ENCODE measurements at places on chromosomes 7 and 10. TPM values are rescaled to one million over a fixed set of nuclear protein-coding genes. Genes with fewer than 3 reads are reported as not detected.

DNA sequence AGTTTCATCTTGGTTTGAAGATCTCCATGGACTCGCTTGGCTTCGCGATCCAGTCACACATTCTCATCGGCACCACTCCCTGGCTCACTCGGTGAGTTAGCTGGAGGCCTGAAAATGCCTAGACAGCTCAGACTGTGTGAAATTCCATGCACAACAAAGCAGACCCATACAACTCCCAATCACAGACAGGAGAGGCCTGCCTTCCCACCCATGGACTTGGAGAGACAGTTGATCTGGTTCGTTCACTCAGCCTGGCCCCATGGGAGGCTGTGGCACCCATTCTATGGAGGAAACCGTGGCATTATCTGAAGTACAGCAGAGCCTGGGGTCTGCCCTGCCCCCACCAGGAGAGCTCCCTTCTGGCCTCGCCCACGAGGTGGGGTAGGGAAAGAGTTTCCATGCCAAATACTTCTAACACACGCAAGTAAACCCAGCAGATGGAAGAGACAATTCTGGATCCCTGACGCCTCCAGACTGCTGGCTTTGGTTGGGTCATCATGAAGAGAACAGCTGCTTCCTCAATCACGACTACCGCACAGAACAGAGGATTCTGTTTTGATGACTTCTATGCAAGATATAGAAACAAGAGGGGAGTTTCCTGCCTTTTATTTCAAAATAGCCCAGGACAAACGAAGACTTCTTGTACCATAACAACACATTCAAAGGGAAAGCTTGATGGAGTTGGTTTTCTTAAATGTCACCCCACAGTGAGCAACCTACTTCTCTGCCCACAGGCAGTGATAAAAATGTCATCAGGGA is 15.9 kb downstream of the FAM53B start:
- no peak for DNase-seq

DNA sequence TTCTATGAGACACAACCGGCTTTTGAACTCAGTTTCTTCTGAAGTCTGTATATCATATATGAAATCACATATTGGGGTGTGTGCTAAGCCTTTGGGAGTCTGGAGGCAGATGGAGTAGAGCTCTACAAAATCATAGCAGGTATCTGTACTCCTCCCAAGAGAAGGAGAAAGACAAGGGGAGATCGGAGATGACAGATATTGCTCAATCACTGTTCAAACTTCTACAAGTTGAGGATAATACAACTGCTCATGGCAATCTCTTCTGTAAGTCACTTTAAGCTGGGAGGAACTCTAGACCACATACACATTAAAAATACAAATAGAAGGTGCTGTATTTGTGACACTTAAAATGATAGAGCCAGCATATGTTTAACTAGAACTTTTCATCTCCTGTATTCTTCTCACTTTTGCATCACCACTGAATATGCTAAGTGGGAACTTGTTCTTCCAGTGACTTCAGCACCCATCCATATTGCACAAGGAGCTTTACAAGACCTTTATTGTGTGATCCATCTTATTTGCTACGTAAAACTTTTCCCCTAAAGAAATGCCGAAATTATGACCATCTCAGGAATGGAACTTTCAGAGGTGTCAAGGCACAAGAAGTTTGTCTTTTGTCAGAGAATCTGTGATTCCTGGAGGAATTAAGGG is 381.4 kb downstream of the PHTF2 start:
- no peak for DNase-seq

GRCh38 chr7:125424721-125425120 is 495.1 kb upstream of the POT1 start:
- DNase-seq, result no peak

DNA sequence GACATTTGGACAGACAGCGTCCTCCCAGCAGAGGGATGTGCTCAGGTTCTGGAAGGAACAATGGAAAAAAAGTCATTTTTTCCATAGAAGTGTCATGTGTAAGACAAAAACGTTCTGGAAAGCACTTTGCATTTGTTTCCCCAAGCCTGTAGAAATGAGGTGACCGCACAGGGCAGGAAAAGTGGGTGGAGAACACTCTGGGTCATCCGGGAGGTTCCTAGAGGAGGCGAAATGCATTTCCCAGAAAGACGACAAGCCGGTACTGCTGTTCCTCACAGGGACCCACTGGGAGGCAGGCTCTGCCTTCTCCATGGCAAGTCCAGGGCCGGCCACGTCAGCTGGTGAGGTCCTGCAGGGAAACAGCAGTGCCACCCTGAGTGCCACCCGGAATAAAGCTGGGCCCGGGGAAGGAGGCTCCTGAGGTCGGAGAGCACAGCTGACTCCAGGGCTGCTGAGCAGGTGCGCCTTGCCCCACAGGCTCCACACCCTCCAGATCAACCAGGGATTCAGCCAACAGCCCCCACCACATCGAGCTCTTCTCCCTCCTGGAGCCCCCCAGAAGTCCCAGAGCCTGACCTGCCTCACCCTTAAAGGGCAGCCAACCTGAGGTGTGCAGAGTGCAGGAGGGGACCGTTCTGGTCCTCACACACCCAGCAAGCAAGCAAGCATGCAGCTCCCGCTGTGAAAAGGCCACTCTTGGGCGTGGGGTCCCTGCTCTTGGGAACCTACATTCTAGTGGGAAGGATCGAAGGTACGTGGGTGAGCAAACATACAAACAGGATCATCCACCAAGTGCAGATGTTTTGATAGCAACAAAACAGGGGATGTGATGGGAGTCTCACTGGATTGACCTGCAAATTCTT is 28.8 kb upstream of the INPP5A start:
- DNase-seq, result no peak

GRCh38 chr10:102918817-102919245 is 737 bp downstream of the CNNM2 start:
- DNase-seq, result no peak

DNA sequence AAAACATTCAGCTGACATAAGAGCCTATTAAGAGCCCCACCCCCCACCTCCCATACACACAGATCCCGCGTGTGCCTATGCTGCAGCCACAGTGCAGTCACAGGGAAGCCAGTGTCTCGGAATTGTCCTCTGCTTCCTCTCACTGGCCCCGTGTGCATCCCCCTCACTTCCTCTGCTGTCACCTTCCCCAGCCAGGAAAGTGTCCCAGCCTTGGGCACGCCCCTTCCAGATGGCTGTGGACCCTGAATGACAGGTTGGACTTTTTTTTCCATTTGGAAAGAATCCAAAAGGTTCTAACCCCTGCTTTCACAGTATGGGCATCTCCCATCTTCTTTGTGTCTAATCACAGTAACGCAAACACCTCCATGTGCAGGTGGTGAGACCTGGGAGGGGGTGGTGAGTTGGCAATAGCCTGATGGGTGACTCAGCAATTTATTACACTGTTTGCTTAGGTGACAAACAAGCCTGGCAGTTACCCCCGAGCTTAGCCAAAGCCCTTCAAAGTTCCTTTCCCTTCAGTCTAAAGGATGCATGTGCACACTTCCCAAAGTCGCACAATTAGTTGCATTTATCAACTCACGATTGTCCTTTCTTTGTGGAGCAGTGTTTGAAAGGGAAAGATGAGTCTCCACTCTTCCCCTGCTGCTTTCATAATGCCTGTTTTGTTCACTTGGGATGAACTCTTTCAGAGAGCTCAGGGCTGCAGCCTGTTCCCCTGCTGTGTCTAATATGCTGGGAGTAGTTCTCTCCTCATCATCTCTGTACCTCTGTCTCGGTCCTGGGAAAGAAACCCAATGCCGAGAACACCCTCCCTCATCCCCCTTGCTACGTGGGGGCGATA is 67.5 kb upstream of the EFCAB10 start:
- DNase-seq, result peak; percentile 13

GRCh38 chr7:159137906-159138305 is 6.8 kb downstream of the VIPR2 start:
- no peak for DNase-seq

GRCh38 chr7:63114371-63114985 is 884.2 kb upstream of the ZNF722 start:
- DNase-seq, result no peak

- no peak for DNase-seq
These were observed 150.0 kb upstream of the BET1 start for GRCh38 chr7:94154182-94154581.

GRCh38 chr7:36686499-36686898 is 37.8 kb downstream of the AOAH start:
- DNase-seq, result no peak

- no peak for DNase-seq
These were observed 100.5 kb downstream of the FGFR2 start for GRCh38 chr10:121497513-121498470.

DNA sequence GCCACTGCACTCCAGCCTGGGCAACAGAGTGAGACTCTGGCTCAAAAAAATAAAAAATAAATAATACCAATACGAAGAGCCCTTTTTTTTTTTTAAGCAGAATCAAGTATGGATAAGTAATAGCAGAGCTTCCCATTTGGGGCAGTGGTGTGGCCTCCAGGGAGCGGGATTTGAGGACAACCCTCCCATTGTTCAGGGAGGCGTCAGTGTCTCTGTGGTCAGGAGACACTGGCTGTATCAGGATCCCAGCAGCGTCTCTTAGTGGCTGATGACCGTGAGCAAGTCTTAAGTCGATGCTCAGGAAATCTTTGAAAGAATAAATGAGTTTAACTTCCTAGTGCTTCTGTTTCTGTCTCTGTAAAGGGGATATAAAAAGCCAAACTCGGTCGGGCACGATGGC is 25.2 kb upstream of the SH2B2 start:
- DNase-seq, result no peak

GRCh38 chr10:21727452-21728168 is 193.6 kb downstream of the MLLT10 start:
- peak; percentile 54 for DNase-seq

- DNase-seq, result peak; percentile 40
These were observed 157.0 kb downstream of the TAX1BP1 start for GRCh38 chr7:27897001-27897400.

- peak; percentile 34 for DNase-seq
These were observed 9.8 kb downstream of the DHX32 start for GRCh38 chr10:125871338-125871737.

DNA sequence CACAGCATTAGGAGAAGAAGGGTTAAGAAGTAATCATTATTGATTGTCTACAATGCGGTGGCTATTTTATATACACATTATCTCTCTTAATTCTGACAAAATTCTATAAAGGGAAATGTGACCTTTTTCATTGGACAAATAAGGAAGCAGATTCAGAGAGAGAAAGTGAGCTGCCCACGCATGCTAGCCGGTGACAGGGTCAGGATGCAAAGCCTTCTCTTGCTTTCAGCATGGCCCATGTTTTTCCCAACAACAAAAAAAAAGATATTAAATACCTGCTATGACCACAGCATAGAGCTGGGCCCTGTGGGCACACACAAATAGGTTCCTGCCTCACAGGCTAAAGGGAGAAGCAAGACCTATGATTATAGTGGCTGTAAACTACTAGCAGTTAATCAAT is 66.8 kb downstream of the PPP1R3C start:
- DNase-seq, result no peak

GRCh38 chr10:77289790-77290189 is 347.8 kb downstream of the KCNMA1 start:
- DNase-seq, result no peak

DNA sequence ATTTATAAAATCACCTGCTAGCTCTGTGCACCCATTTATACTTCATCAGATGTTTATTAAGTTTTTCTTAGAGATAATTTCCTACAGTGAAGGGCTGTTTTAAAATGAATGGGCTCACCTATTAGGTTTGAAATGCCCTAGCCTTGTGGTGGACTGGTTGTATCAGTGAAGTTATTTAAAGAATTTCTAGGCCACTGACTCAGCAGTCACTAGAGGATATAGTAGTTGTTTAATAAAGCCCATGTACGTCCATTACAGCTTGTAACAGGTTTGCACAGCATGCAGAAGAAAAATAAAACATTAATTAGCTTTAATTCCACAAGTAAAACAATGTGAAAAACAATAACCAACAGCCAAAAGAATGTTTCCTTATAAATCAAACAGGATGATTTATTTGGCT is 128.0 kb downstream of the RSU1 start:
- DNase-seq, result no peak

- peak; percentile 93 for DNase-seq
These were observed 14.9 kb downstream of the DUSP5 start for GRCh38 chr10:110512461-110513187.

- DNase-seq, result peak; percentile 33
These were observed at the start of gene ADRA2A for GRCh38 chr10:111076682-111077478. Gene ADRA2A, plus strand, starts transcription at chr10:111077029. Its CDS starts 968 bp downstream, at chr10:111077997.

- no peak for DNase-seq
These were observed 121.6 kb downstream of the RELN start for GRCh38 chr7:103867874-103868273.

DNA sequence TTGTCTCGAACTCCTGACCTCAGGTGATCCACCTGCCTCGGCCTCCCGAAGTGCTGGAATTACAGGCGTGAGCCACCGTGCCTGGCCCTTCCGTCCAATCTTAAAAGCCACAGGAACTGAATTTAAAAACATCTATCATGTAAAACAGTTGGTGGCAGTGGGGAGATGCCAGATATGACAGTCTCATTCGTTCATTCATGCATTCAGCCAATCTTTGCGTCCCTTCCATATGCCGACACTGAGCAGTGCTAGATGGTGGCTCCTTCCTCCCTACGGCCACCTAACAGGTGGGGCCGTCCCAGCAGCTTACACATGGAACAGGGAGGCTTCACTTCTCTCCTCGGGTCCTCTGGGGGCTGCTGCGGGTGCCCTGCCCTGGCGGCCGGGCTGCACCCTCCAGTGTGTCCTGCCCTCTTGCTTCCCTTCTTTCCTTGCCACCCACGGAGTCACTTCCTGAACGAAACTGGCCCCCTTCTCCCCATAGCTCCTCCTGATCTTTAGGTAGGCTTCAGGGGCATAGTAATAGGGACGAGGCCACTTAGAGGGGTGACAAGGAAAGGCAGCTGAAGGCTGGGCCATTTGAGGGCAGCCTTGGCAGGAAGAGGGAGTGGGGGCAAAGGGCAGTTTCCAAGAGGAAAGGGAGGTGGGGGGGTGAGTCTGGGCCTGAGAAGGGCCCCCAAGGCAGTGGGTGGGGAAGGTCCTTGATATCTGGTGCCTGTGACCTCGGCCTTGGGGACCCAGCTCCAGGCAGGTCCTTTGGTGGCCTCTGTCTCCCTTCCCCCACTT is 53.8 kb downstream of the PROSER2 start:
- no peak for DNase-seq

DNA sequence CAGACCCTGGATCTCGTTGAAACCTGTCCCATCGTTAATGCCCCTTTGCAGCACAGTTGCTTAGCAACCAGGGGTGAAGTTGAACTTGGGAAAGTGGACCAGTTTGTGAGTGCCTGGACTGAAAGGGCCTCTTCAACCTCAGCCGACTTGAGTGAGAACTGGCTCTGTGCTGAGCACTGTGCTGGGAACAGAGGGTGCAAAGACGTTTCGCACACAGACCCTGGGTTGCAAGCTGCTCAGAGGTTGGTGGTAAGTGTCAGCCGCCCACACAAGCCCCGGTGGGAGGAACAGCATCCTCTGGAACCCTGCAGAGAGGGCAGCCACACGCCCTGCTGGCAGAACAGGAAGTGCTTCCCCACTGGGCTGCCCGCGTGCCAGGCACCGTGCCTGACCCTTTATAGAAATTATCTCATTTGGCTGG is 89.2 kb downstream of the CARD11 start:
- no peak for DNase-seq

OR6B1 gene
- polyA plus RNA-seq, result not detected

CAMK2G gene
- 26.6 TPM for polyA plus RNA-seq

SKIDA1 gene
- 0.49 TPM for polyA plus RNA-seq

INMT gene
- polyA plus RNA-seq, result 237 TPM

FXYD4 gene
- not detected for polyA plus RNA-seq

NACAD gene
- 0.41 TPM for polyA plus RNA-seq

RAMP3 gene
- polyA plus RNA-seq, result not detected

SEMA4G gene
- polyA plus RNA-seq, result 3.2 TPM

HABP2 gene
- polyA plus RNA-seq, result not detected

DPYSL4 gene
- polyA plus RNA-seq, result 1.1 TPM

SAMD9 gene
- 10.8 TPM for polyA plus RNA-seq
